Right atrium auricular region (tissue), 2 donors: ENCODE measurements at places on chromosomes 5 and 9. TPM values are rescaled to one million over a fixed set of nuclear protein-coding genes. Genes with fewer than 3 reads are reported as not detected.

The F2RL1 gene
- total RNA-seq, result 3.1 TPM

The PAEP gene
- not detected for total RNA-seq

The KIAA0825 gene
- total RNA-seq, result 2.4 TPM

The ZNF622 gene
- 36.7 TPM for total RNA-seq

DNA sequence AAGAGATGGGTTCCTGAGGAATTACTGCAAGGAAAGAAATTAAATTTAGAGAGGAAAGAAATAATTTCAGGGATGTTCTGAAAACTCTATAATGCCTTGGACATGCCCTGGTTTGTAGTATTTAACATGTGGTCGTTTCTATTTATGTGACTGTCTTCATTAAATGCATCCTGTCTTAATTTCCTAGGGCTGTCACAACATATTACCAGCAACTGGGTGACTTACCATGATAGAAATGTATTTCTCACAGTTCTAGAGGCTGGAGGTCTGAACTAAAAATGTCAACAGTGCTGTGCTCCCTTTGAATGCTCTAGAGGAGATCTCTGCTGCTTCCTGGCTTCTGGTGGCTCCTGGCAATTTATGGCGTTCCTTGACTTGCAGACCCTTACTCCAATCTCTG, 287.7 kb downstream of the FBXL7 start:
- no peak overlapping the region for H3K27ac ChIP-seq
- H3K4me1 ChIP-seq, result no peaks in the 10 kb centered on the region
- no peak overlapping the region for H3K4me3 ChIP-seq
- H3K27me3 ChIP-seq, result no peaks in the 10 kb centered on the region

DNA sequence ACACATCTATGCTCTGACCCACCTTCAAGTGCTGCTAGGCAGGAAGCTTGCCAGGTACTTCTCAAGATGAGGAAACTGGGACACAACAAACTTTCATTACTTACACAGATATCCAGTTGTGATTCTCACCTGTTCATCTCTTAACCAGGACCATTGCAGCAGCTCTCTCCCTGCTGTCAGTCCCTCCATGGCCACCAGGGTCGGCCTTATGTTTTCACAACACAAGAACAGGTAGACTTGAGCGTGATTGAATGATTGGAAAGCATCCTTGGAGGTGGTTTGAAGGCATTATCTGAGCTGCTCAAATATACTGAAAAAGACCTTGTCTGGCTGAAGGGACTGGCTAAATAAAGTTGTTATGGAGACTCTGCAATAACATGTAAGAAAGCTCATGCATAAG, 94.4 kb downstream of the MTREX start:
- DNase-seq, result no peak
- no peak overlapping the region for H3K4me3 ChIP-seq
- peaks cover 44% of the 10 kb centered on the region for H3K36me3 ChIP-seq
- no peak overlapping the region for H3K27ac ChIP-seq
- no peaks in the 10 kb centered on the region for H3K27me3 ChIP-seq
- H3K4me1 ChIP-seq, result no peaks in the 10 kb centered on the region

DNA sequence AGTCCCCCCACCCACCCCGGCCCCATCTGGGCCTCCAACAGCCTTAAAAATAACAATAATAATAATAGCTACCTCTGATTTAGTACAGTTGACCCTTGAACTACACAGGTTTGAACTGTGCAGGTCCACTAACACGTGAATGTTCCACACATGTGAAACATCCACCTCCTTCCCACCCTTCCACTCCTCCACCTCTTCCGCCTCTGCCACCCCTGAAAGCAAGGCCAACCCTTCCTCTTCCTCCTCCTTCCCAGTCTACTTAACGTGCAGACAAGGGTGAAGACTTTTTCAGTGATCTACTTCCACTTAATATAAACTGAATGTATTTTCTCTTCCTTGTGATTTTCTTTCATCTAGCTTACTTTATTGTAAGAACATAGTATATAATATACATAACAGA, 10.8 kb downstream of the PDGFRB start:
- H3K4me1 ChIP-seq, result no peaks in the 10 kb centered on the region
- no peaks in the 10 kb centered on the region for H3K36me3 ChIP-seq
- H3K4me3 ChIP-seq, result peak overlapping the region; percentile 1
- no peaks in the 10 kb centered on the region for H3K27me3 ChIP-seq
- H3K27ac ChIP-seq, result peak overlapping the region; percentile 88

DNA sequence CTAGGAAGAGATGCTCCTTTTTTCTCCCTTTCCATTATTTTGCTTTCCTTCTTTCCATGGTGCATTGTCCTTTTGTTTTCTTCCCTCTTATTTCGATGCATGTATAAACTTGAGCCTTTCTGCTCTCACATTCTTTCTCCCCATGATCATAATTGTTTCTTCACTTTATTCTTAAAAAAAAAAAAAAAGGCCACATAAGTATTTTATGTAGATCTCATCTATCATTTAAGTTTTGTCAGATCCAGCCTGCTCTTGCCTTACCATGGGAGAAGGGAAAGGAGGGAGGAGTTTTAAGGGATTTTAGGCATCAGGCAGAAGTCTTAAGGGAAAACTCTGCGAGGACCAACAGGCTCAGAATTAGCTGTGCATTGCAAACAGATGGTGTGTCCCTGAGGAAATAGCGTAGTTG, 11.1 kb downstream of the TGFBR1 start:
- H3K4me3 ChIP-seq, result no peak overlapping the region
- no peak for DNase-seq
- no peaks in the 10 kb centered on the region for H3K27me3 ChIP-seq
- H3K4me1 ChIP-seq, result no peaks in the 10 kb centered on the region

GRCh38 chr5:59586841-59587240, 306.7 kb downstream of the PDE4D start:
- no peak for DNase-seq
- no peaks in the 10 kb centered on the region for H3K27me3 ChIP-seq
- no peaks in the 10 kb centered on the region for H3K36me3 ChIP-seq
- no peaks in the 10 kb centered on the region for H3K4me1 ChIP-seq
- no peak overlapping the region for H3K4me3 ChIP-seq

DNA sequence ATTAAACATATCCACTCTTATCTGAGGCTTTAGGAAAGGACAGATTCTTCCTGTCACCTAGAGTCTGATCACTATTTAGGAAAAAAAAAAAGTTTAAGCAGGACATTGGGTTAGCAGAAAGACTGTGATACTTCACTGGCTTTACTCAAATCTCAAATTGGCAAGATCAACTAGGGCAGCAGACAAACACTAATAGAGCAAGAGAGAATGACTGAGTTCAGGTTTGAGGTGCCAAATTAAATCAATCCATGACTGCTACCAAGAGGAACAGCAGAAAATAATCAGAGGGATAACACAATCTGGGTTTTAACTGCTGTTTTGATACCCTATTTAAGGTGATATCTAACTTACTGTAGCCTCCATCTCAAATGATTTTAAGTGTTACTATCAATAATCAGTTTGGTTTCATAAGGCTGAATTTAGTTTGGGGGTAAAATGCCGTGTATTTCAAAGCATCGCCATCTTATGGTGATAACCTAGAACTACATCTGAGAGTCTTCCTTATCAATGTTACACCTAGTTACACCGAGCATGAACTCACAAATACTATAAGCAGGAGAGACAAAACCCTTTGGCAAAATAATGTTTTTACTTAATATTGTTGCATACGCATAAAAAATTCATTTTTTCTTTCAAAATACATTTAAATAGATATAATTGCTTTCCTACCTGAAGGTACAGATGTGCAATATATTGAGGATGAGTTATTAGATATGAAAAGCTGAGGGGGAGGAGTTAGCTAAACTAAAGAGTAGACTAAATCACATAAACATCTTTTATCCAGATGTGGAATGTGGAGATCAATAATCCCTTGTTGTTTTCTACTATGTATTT, 286.4 kb upstream of the CDH12 start:
- H3K27ac ChIP-seq, result no peak overlapping the region
- H3K27me3 ChIP-seq, result no peaks in the 10 kb centered on the region
- H3K36me3 ChIP-seq, result no peaks in the 10 kb centered on the region
- H3K4me1 ChIP-seq, result no peaks in the 10 kb centered on the region
- H3K4me3 ChIP-seq, result no peak overlapping the region

- no peak for DNase-seq
- peak overlapping the region; percentile 63 for H3K4me3 ChIP-seq
- H3K27ac ChIP-seq, result peak overlapping the region; percentile 94
- H3K27me3 ChIP-seq, result peaks cover 5% of the 10 kb centered on the region
- peaks cover 29% of the 10 kb centered on the region for H3K4me1 ChIP-seq
- H3K36me3 ChIP-seq, result no peaks in the 10 kb centered on the region
These were observed 46.4 kb downstream of the ANXA2R start for GRCh38 chr5:42993516-42994245.

- no peak overlapping the region for H3K4me3 ChIP-seq
- no peaks in the 10 kb centered on the region for H3K36me3 ChIP-seq
- no peak for DNase-seq
- H3K27ac ChIP-seq, result no peak overlapping the region
- no peaks in the 10 kb centered on the region for H3K27me3 ChIP-seq
These were observed 572.1 kb downstream of the ACTL7B start for GRCh38 chr9:108283696-108284095.

DNA sequence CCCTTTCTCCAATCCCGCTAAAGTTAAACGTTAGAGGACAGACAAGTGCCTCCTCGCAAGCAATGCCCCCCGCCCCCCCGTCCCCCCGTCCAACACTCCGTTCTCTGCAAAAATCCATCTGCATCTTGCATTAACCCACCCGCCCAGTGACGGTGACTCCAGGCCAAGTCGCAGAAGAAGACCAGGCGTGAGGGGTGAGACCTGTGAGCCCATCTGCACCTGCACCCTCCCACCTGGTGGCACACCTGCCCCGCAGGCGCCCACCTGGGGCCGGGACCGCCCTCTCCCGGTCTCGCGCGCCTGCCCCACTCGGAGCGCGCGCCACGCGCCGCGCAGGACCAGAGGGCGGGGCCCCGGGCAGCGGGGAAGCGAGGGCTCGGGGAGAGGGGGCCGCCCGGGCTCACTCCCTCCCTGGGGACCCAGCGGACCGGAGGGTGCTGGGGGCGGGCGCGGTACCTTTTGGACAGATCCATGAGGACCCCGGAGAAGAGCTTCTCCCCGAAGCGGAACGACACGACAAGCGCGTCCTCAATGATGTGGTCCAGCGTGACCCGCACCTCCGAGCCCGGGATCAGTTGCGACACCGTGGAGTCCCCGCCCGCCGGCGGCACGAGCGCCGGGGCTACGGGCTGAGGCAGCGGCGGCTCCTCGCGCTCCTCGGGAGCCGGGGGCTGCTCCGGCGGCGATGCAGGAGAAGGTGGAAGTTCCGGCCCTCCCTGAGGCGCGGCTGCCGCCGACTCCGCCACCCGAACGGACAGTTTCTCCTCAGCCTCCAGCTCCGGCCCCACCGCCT, 705 bp downstream of the PWWP2A start:
- DNase-seq, result peak; percentile 66
- peaks cover 9% of the 10 kb centered on the region for H3K4me1 ChIP-seq
- peak overlapping the region; percentile 92 for H3K4me3 ChIP-seq
- H3K27me3 ChIP-seq, result no peaks in the 10 kb centered on the region
- H3K27ac ChIP-seq, result peak overlapping the region; percentile 94

GRCh38 chr5:128684961-128685360, 146.9 kb upstream of the FBN2 start:
- H3K36me3 ChIP-seq, result no peaks in the 10 kb centered on the region
- H3K4me1 ChIP-seq, result no peaks in the 10 kb centered on the region
- H3K27me3 ChIP-seq, result no peaks in the 10 kb centered on the region
- H3K4me3 ChIP-seq, result no peak overlapping the region
- DNase-seq, result no peak

GRCh38 chr9:109171926-109172325, 4.9 kb upstream of the FRRS1L start:
- H3K36me3 ChIP-seq, result no peaks in the 10 kb centered on the region
- H3K4me1 ChIP-seq, result no peaks in the 10 kb centered on the region
- no peak for DNase-seq
- H3K27ac ChIP-seq, result no peak overlapping the region
- no peaks in the 10 kb centered on the region for H3K27me3 ChIP-seq

DNA sequence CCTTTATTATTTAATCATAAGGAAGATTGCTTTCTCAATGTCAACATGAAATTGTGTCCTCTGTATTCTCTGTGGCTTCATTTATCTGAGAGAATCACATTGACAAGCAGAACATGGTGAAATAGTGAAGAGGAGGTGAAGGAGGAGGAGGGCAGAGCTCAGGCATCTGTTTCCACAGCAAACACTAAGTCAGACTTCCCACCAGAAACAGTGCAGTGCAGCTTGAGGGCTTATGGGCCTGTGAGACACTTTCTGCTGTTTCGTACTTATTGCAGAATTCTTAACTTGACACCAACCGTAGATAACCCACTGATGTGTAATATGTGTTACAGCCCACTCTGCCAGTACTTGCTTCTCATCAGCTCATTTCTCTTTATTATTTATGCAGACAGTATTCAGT, 386.3 kb downstream of the DIRAS2 start:
- no peaks in the 10 kb centered on the region for H3K36me3 ChIP-seq
- H3K4me1 ChIP-seq, result no peaks in the 10 kb centered on the region
- H3K27ac ChIP-seq, result no peak overlapping the region
- H3K4me3 ChIP-seq, result no peak overlapping the region

GRCh38 chr5:88552426-88552825, 283.8 kb upstream of the TMEM161B start:
- no peak for DNase-seq
- no peaks in the 10 kb centered on the region for H3K4me1 ChIP-seq
- no peaks in the 10 kb centered on the region for H3K36me3 ChIP-seq
- no peaks in the 10 kb centered on the region for H3K27me3 ChIP-seq
- H3K27ac ChIP-seq, result no peak overlapping the region
